ENCODE measurements at places on chromosomes 16 and 17. TPM values are rescaled to one million over a fixed set of nuclear protein-coding genes. Genes with fewer than 3 reads are reported as not detected.

GRCh38 chr16:22813948-22814710 is at the start of gene HS3ST2:
Gene HS3ST2 (plus strand): TSS chr16:22814162. CDS start chr16:22814611, 449 bp downstream.
- no peak within 1 kb of the TSS for H3K4me3 ChIP-seq
- DNase-seq, result no peak
- H3K4me1 ChIP-seq, result no peaks in the 10 kb centered on the region
- peaks cover 35% of the 10 kb centered on the region for H3K27me3 ChIP-seq
- no peaks in the 10 kb centered on the region for H3K36me3 ChIP-seq

Gene GSDMA
- total RNA-seq, result 0.86 TPM

DNA sequence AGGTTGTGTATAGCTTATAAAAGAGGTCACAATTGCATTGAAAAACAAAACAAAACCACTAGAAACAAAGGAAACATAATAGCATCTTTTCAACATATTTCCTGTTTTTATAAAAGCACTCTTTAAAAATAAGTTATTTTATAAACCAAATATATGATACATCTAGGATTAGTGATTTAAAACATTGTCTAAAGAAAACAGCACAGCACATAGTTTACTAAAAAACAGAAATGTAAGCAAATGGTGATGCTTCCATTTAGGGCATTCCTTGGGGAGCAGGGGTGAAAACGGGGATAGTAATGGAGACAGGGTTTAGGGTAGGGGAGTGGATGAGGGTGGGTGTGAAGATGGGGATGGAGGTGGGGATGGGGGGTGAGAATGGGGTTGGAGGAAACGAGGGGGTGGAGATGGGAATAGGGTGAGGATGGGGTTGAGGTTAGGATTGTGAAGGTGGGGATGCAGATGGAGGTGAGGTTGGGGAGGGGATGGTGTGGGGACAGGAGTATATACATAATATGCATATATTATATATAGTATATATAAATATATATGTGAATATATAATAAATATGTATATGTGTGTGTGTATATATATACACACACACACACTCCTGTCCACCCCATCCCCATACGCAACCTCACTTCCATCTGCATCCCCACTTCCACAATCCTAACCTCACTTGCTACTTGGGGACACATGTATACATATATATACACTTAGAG is 1519.5 kb downstream of the CDH11 start:
- H3K27me3 ChIP-seq, result no peaks in the 10 kb centered on the region
- DNase-seq, result no peak
- H3K36me3 ChIP-seq, result no peaks in the 10 kb centered on the region
- no peak overlapping the region for H3K27ac ChIP-seq
- H3K4me1 ChIP-seq, result no peaks in the 10 kb centered on the region
- H3K4me3 ChIP-seq, result no peak overlapping the region

DNA sequence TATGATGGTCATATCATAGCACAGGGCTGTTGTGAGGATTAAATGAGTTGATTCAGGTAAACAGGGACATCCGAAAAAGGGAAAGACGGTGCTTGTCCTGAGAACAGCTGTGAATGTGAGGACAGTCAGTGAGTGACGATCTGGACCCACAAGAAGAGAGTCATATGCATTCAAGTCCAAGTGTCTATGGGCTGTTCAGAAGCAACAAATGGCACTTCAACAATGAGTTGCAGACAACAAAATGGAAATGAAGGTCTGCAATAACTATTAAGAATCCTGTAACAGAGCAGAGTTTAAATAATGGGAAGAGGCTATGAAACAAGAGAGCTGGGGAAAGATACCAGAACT is 100.3 kb downstream of the ADCY9 start:
- no peak for DNase-seq
- no peak overlapping the region for H3K4me3 ChIP-seq
- H3K27me3 ChIP-seq, result no peaks in the 10 kb centered on the region

Gene GNAO1
- total RNA-seq, result 13.4 TPM

Gene MTHFSD
- total RNA-seq, result 35.0 TPM

Gene C17orf113
- 0.93 TPM for total RNA-seq

Gene TOM1L1
- total RNA-seq, result 0.26 TPM

GRCh38 chr16:15694499-15694898 is 44.5 kb downstream of the NDE1 start:
- H3K36me3 ChIP-seq, result peaks cover 89% of the 10 kb centered on the region
- no peak for DNase-seq
- no peak overlapping the region for H3K4me3 ChIP-seq
- H3K27me3 ChIP-seq, result no peaks in the 10 kb centered on the region
- no peak overlapping the region for H3K27ac ChIP-seq
- H3K4me1 ChIP-seq, result no peaks in the 10 kb centered on the region

Gene CDRT15
- total RNA-seq, result not detected

GRCh38 chr16:29710227-29711219 is 31.5 kb downstream of the QPRT start:
- H3K27ac ChIP-seq, result no peak overlapping the region
- H3K36me3 ChIP-seq, result no peaks in the 10 kb centered on the region
- H3K4me1 ChIP-seq, result peaks cover 2% of the 10 kb centered on the region
- no peak overlapping the region for H3K4me3 ChIP-seq

Gene GAST
- total RNA-seq, result not detected

DNA sequence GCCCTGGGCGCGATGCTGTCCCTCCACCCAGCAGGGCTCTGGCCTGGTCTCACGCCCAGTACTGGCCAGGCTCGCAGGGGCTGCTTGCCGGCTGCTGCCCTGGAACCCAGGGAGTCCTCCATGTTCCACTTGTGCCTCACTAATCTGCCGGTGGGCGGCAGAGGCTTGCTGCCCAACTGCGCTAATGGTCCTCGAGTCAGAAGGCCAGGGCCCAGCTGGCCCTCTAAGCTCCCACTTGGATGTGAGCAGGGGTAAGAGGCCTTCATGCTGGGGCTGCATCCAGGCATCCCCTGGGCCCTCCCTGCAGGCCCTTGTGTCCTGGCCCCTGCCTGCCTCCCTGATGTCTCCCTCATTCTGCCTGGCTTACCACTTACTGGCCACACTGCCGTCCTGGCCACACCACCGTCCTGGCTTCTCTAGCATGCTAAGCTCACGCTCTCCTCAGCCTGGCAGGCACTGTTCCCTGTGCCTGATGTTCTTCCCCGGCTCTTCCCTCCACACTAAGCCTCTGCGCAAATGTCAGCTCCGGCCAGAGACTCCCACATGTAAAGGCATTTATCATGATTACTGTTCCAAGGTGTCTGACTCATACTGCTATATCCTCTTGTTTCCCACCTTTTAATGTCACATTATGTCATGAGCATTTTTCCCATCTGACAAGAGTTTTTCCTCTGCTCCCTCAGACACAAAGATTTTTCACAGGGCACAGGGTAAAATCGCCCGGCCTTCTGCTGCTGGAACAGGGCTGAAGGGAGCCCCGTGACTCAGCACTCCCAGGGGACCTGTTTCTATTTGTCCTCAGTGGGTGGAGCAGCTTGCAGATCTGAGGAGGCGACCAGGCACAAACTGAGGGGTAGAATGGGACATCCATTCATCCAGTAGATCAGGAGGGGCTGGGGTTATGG is 15.9 kb downstream of the B9D1 start:
- no peaks in the 10 kb centered on the region for H3K27me3 ChIP-seq
- no peaks in the 10 kb centered on the region for H3K4me1 ChIP-seq
- no peak for DNase-seq
- no peak overlapping the region for H3K4me3 ChIP-seq
- H3K36me3 ChIP-seq, result no peaks in the 10 kb centered on the region
- H3K27ac ChIP-seq, result no peak overlapping the region

GRCh38 chr17:55386796-55387332 is 34.8 kb downstream of the MMD start:
- no peak overlapping the region for H3K4me3 ChIP-seq
- H3K36me3 ChIP-seq, result no peaks in the 10 kb centered on the region
- DNase-seq, result no peak
- no peaks in the 10 kb centered on the region for H3K4me1 ChIP-seq
- no peak overlapping the region for H3K27ac ChIP-seq

Gene HBA2
- not detected for total RNA-seq

DNA sequence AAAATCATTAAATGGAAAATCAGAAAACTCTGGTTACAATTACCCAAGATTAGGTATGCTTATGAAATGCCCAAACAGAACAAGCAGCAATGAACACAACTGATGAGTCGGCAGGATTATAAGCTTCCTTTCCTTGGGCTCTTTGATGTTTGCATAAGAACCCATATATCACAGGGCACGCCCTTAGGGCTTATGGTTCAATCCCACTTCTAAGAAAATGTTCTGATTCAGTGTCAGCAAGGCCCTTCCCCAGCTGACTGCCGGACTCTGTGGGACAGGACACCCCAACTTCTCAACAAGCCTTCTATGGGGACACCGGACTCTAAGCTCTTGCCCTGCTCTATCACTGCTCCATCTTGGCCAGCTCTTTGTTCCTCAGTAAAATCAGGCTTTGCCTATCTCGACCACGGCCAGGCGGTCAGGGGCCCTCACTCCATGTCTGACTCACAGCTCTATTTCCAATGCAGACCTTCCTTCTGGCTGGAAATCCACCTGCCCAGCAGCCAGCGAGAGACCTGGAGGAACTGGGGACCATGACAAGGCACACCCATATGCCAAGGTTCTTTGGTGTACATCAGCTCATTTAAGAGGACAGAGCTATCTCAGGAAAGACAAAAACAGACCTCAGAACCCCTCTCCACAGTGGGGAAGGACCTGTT is 26.8 kb downstream of the LITAFD start:
- no peaks in the 10 kb centered on the region for H3K27me3 ChIP-seq
- H3K4me1 ChIP-seq, result peaks cover 3% of the 10 kb centered on the region
- no peak overlapping the region for H3K4me3 ChIP-seq

Gene GFAP
- not detected for total RNA-seq

DNA sequence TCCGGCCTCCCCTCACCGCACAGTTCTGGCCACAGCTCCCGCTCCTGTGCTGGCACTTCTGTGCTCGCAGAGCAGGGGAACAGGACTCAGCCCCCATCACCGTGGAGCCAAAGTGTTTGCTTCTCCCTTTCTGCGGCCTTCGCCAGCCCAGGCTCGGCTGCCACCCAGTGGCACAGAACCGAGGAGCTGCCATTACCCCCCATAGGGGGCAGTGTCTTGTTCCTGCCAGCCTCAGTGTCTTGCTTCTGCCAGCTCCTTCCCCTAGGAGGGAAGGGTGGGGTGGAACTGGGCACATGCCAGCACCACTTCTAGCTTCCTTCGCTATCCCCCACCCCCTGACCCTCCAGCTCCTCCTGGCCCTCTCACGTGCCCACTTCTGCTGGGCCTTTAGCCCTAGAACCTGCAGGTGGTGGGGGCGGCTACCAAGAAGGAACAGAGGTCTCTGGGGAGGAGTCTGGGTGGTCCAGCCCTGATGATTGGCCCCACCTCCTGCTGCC is 645 bp upstream of the ELMO3 start:
- no peaks in the 10 kb centered on the region for H3K27me3 ChIP-seq
- DNase-seq, result no peak
- no peak overlapping the region for H3K4me3 ChIP-seq
- peaks cover 27% of the 10 kb centered on the region for H3K36me3 ChIP-seq

DNA sequence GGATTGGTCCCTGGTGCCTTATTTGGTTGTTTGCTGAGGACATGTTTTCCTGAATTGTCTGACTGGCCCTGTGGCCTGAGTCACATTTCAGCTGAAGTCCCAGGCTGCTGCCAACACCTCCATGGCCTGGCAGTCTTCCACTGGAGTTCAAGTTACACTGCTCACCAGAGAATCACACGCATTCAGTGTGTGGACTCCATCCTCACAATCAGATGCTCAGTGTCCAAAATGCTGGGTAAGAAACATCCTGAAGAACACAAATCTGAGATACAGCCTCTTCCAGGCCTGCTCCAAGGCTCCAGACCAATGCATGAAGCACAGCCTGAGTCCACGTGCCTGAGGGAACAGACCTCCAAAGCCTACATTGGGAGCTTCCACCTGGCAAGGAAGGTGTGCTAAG is 19.2 kb downstream of the CD300LB start:
- no peaks in the 10 kb centered on the region for H3K27me3 ChIP-seq
- no peaks in the 10 kb centered on the region for H3K4me1 ChIP-seq
- no peak overlapping the region for H3K4me3 ChIP-seq
- DNase-seq, result no peak
- H3K36me3 ChIP-seq, result no peaks in the 10 kb centered on the region

Gene MEOX1
- total RNA-seq, result 2.9 TPM

- no peaks in the 10 kb centered on the region for H3K27me3 ChIP-seq
- H3K4me1 ChIP-seq, result peaks cover 4% of the 10 kb centered on the region
- H3K4me3 ChIP-seq, result peak overlapping the region; percentile 15
- H3K36me3 ChIP-seq, result no peaks in the 10 kb centered on the region
- no peak for DNase-seq
- no peak overlapping the region for H3K27ac ChIP-seq
Observed at GRCh38 chr17:82696916-82697807, 1.3 kb downstream of the RAB40B start.

- H3K27me3 ChIP-seq, result peaks cover 85% of the 10 kb centered on the region
- H3K36me3 ChIP-seq, result no peaks in the 10 kb centered on the region
- H3K27ac ChIP-seq, result no peak within 1 kb of the TSS
Observed at GRCh38 chr17:29005936-29006511, at the start of gene SEZ6. Gene SEZ6 (minus strand): TSS chr17:29006033. CDS start chr17:29005869, 164 bp downstream.

- H3K27ac ChIP-seq, result no peak overlapping the region
- no peak overlapping the region for H3K4me3 ChIP-seq
- H3K36me3 ChIP-seq, result peaks cover 48% of the 10 kb centered on the region
- no peaks in the 10 kb centered on the region for H3K27me3 ChIP-seq
Observed at GRCh38 chr17:75808905-75809621, 24.5 kb downstream of the UNK start.

- H3K27ac ChIP-seq, result no peak overlapping the region
- H3K27me3 ChIP-seq, result peaks cover 26% of the 10 kb centered on the region
- H3K4me1 ChIP-seq, result peaks cover 12% of the 10 kb centered on the region
- no peak for DNase-seq
- H3K4me3 ChIP-seq, result no peak overlapping the region
Observed at GRCh38 chr17:78935419-78936323, 10.5 kb upstream of the TIMP2 start.

DNA sequence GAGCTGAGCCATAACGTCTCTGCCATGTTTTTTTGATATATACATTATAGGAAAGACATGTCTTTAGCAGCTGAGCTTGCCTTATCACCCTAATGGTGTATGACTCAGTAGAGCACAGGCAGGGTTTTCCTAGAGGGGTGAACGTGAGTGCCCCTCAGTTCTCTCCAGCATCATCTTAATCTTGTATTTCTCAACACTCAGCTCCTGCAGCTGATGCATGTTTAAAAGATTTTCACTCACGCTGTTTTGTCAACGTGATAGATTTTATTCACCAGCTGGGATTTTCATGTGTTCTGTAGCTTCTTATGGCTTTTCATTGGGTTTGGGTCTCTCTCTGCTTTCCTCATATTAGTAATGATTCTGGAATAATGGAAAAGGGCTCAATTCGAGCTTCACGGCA is 186.0 kb upstream of the PMFBP1 start:
- no peak for DNase-seq
- no peaks in the 10 kb centered on the region for H3K4me1 ChIP-seq
- H3K27ac ChIP-seq, result no peak overlapping the region
- H3K27me3 ChIP-seq, result no peaks in the 10 kb centered on the region

Gene DRC7
- total RNA-seq, result not detected

GRCh38 chr16:5971106-5971505 is 873.5 kb upstream of the EEF2KMT start:
- H3K4me1 ChIP-seq, result no peaks in the 10 kb centered on the region
- no peaks in the 10 kb centered on the region for H3K36me3 ChIP-seq
- no peaks in the 10 kb centered on the region for H3K27me3 ChIP-seq
- H3K4me3 ChIP-seq, result no peak overlapping the region
- H3K27ac ChIP-seq, result no peak overlapping the region

Gene SOCS3
- total RNA-seq, result 232 TPM

Gene AGRP
- not detected for total RNA-seq

Data from T-cell (primary cell).